Lung (tissue), 17 donors: ENCODE measurements at places on chromosomes 1 and 21.

DNA sequence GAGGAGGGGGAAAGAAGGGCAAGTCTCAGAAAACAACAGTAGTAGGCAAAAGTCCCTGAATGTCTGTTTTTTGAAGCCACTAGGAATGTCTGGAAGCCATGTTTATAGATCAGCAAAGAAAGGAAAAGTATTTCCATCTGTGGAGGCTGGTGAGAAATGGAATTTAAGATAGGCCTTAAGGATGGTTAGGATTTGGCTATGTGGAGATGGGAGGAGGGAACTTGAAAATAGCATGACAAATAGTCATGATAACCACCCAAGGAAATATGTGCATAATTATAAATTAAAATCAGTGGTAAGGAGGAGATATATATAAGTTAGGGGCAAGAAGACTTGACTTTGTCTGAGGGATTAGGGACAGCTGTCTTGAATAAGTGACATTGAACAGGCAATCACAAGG is 33.8 kb upstream of the FGGY start:
- no peak for DNase-seq

DNA sequence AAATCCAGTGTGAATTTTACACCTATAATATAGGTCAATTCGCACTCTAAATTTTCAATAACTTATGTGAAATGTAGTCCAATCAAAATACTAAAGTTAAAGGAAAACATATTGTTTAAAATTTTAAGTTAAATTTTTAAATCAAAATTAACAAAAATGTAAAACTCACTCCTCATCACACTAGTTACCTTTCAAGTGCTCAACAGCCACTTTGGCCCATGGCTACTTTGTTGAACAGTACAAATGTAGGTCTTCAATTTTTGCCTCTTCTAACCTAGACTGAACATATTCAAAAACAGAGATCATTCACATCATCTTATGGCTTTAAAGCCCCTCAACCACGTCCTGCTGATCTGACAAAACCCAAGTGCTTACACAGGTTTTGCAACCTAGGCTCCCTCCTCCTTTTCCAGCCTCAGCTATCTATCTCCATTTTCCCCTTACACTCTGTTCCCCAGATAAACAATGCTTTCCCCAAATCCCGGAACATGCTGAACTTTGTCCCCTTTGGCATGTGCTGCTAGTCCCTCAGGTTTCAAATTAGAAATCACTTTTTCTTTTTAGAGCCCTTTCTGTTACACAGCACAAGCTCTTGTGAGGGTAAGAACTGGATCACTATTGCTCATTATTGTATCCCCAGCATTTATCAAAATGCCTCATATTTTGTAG is 110.6 kb downstream of the AKT3 start:
- DNase-seq, result no peak

- no peak for DNase-seq
Measured at GRCh38 chr1:197862671-197863070, 39.8 kb upstream of the C1orf53 start.

DNA sequence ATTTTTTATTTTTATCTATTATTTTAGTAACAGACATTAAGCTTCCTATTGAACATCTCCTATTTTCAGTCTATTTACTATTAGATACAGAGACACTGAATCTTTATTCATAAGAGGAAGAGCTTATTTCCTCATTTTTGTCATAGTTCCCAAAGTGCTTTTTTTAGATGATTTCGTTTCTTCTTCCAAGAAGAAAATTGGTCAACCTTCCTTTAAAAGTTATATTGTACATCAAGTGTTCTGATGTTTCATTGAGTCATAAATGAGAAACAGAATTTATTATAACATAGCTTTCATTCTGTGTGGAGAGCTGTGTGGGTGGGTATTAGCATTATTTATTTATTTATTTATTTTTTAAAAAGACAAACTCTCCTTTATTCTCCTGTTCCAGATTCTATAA is 50.6 kb upstream of the BACH1 start:
- no peak for DNase-seq

DNA sequence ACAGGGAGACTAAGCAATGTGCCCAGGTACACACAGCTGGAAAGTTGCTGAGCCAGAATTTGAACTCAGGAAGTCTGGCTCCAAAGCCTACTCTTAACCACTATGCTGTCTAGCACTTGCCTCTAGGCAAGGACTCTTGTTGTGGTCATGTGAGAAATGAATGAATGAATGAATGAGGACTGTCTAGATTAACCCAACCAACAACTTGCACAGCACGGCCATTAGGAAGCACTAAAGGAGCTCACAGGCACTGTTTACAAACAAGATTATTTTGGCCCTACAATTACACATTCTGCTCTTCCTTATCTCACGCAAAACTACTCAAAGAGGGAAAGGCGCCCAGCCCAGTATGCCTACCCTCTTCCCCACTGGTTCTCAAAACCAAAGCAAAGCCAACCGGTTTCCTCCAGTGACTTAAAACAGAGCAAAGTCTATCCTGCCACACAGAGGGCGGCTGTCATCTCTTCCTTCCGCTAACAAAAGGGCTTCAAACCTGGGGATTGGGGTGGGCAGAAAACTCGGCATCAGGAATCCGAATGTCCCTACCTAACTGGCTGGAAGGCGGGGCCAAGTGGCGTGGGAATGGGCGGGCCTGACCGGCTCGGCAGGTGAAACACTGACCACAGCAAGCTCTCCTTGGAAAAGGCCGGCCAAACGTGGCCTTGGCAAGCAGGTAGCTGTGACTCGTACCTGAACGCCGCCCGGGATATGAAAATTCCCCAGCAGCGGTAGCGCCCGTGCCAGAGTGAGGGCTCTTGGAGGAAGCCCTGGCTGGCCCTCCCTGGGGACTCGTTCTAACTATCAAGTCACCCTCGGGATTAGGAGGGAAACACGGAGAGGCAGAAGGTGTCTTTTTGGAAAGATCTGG is 948 bp downstream of the STK40 start:
- DNase-seq, result peak; percentile 37

GRCh38 chr1:40755067-40755466 is 28.5 kb upstream of the KCNQ4 start:
- peak; percentile 23 for DNase-seq

DNA sequence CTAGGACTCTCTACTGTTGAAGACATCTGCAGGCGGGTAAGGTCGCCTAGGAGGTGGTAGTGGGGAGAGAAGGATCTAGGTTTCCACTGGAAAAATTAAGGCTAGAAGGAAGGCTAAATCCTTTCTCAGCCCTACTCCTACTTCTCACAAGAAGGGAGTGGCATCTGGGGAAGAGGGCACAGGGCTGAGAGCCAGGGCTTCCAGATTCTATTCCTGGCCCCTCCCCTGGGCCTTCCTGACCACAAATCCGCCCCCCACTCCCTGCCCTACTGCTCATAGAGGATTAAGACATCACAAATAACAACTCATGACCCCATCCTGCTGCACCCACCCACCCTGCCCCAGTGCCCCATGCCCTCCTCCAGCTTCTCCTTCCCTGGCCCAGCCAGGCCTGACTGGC is 2.5 kb downstream of the PHLDA3 start:
- no peak for DNase-seq

GRCh38 chr1:116242741-116243140 is 130.3 kb upstream of the ATP1A1 start:
- no peak for DNase-seq

GRCh38 chr1:161261261-161262235 is 3.0 kb downstream of the PCP4L1 start:
- DNase-seq, result no peak

DNA sequence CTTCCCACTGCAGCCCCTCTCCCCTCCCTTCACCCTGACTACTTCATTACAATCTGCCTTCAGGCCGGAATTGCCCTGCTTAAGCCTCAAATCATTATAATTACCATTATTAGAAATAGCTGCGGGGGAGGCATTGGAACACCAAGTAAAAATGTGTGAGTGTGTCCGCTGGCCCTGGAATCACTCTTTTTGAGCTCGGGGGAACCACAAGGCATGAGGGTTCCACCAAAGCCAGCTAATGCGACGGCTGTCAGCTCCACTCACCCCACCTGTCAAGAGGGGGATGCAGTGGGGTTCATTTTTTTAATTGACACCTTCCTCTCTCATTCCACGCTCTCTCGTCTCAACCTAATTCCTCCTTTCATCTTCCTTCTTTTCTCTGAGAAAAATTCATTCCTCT is 177.2 kb downstream of the PBX1 start:
- DNase-seq, result no peak

GRCh38 chr1:187236676-187237075 is 407.9 kb downstream of the PLA2G4A start:
- no peak for DNase-seq

- peak; percentile 8 for DNase-seq
Measured at GRCh38 chr21:32611471-32611997, 643 bp downstream of the CFAP298 start.
